ENCODE measurements at places on chromosomes 5 and 9.
A peak's percentile ranks its signal among the peaks of the same experiment; 100 is the strongest.

- no peak for DNase-seq
Measured at GRCh38 chr9:24351258-24351657, 194.4 kb downstream of the IZUMO3 start.

GRCh38 chr9:70979966-70980365 is 141.5 kb downstream of the TRPM3 start:
- DNase-seq = no peak

DNA sequence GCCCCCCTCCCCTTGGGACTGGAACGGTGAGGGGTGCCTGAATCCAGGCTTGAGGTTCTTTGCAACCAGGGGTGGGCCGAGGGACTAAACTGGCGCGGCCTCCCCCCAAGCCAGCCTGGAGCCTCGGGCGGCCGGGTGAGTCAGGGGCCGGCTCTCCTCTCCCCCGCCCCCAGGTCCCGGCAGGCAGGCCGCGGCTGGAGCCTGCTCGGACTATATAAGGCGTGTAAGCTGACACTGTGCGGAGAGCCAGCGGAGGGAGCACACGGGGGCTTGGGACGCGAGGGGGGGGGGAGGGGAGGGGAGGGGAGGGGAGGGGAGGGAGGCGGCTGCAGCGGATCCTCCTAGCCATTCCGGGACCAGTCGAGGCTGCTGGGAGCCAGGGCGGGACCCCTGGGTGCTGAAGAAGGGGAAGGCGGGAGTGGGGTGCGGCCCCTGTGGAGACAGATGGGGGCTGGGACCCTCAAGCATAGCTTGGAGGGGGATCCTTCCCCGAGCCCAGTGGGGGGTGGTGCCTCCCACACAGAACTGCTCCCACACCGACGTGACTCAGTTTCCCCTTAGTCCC is 595 bp downstream of the PDLIM7 start:
- no peak for DNase-seq

GRCh38 chr5:131270809-131271208 is 7.0 kb downstream of the CDC42SE2 start:
- no peak for DNase-seq

GRCh38 chr9:22124263-22125011 is 115.3 kb upstream of the CDKN2B start:
- no peak for DNase-seq

- DNase-seq = no peak
Measured at GRCh38 chr5:57841676-57842363, 359.2 kb upstream of the ACTBL2 start.

GRCh38 chr9:137694962-137695875 is 76.4 kb downstream of the EHMT1 start:
- peak; percentile 27 for DNase-seq

GRCh38 chr5:64502196-64502595 is 3.6 kb upstream of the RGS7BP start:
- no peak for DNase-seq

DNA sequence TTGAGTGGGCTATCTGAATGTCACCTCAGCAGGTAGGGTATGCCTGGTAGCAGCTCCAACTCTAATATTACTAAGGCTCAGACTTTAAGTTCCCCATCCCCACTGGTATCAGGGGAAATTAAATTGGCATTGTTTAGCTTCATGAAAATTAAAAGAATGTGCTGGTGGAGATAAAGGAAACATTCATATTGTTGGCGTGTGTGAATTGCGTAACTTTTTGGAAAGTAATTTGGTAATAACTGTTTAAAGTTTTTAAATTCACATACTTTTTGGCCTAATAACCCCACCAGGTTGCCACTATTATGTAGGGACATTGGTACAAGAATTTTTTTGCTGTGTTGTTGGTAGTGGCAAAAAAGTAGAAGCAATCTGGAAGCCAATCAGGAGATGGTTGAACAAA is 29.4 kb downstream of the TNPO1 start:
- DNase-seq = no peak

DNA sequence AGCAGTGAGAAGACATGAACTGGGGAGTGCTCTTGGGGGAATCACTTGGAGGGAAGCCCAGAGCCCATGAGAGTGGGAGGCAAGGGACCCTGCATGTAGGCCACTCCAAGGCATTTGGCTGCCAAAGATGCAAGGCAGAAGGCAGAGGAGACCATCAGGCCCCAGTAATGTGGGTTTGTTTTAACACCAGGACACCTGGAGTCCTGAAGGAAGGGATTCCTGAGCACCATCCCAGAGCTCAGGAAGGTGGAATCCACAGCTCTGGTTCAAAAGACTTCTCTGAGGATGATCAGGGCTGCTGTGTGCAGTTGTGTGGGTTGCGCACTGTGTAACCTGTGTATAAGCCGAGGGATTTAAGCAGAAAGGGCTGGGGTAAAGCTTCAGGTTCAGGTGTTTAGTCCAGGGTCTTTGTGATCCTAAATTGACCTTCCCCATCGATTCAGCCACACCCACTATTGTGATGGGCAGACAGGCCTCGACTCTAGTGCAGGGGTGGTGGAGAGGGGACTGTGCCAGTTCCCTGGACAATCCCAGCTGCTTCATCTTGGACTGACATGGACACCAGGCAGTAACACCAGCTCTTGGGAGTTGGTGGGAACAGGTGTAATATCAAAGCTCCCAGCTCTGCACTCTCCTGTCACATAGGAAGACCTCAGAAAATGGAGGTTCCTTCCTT is 11.0 kb downstream of the B4GALT7 start:
- no peak for DNase-seq

- DNase-seq = no peak
Measured at GRCh38 chr9:16815079-16815478, 55.4 kb downstream of the BNC2 start.

GRCh38 chr5:35863159-35863558 is 6.5 kb downstream of the IL7R start:
- no peak for DNase-seq

- no peak for DNase-seq
Measured at GRCh38 chr5:124962735-124963134, 216.3 kb upstream of the ZNF608 start.

GRCh38 chr5:96997265-96997859 is 61.5 kb downstream of the LNPEP start:
- peak; percentile 15 for DNase-seq

GRCh38 chr5:81830596-81830995 is 79.7 kb upstream of the SSBP2 start:
- no peak for DNase-seq

GRCh38 chr9:128838338-128838737 is 8.7 kb upstream of the SPOUT1 start:
- no peak for DNase-seq

DNA sequence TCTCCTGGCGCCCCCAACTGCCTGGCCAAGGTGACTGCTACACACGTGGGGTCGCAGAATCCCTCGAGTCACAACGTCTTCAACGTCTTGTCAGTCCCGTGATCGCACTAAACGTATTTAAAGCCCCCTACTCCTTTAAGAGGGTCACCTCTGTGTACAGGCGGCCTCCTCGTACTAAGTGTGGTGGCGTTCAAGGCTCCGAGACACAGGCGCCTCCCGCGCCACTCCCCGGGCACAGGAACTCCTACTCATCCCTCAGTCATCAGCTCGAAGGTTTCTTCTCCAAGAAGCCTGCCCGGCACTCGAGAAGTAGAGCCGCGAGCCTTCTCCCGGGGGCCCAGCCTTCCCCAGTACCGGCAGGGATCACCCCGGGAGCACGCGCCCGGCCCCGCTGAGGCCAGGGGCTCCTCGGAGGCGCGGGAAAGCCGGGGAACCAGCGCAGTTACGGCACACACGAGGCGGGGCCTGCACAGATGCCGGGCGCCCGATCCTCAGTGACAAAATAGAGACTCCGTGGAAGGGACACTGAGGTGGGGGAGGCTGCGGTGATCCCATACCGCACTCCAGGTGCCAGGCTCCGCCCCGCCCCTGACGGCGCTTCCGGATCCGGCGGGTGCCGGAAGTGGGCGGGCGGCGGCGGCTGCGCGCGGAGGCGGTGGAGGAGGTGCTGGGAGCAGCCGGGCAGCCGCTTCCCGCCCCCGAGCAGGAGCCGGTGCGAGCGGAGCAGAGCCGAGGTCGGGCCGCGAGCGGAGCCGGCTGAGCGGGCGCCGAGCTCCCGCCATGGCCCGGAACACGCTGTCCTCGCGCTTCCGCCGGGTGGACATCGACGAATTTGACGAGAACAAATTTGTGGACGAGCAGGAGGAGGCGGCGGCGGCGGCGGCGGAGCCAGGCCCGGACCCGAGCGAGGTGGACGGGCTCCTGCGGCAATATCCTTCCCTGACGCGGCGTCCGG is 6.9 kb downstream of the ARPC5L start:
- DNase-seq = peak; percentile 93

- peak; percentile 74 for DNase-seq
Measured at GRCh38 chr9:33466565-33467495, 6.9 kb downstream of the NOL6 start.

- DNase-seq = no peak
Measured at GRCh38 chr5:121630402-121630801, 221.3 kb upstream of the FTMT start.

Data from activated naive CD4-positive, alpha-beta T cell treated with anti-CD3 and anti-CD28 coated beads, Interleukin-2, amount 50 U/mL, for 16 hours (primary cell).